T-cell (primary cell): ENCODE measurements at places on chromosomes 5 and 9.

DNA sequence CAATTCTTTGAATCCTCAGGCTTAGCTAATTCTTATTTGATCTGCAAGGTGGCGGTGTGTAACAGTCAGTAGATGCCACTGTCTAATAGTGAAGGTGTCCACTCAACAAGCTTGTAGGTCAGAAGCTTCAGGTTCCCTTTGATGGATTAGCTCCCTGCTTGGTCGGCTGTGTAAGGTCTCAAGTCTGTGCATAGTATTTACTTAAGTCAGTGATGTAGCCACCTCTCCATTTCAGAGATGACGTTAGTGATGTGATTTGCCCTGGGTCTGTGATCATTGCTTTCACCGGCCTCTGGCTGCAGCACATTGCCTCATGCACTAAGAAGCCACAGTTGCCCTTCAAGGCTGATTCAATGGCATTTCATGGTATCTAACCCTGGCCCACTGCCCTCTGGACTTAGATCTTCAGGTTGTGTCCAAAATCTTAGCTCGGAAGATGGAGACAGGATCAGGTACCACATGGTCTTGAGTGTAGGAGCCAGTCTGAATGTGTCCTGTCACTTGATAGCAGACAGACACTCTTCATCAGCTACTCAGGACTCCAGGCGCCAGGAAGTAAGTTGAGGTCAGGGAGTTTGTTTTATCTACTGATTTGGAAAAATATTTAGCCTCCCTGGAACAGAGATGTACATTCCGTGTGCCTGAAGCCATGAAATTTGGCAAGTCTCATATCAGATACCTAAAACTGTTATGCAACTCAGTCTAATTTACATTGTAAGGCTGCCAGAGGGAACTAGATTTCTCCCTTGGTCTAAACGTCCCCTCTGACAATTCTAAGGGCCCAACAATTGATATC is 42.9 kb downstream of the SUB1 start:
- peaks cover 2% of the 10 kb centered on the region for H3K27me3 ChIP-seq
- H3K4me1 ChIP-seq, result no peaks in the 10 kb centered on the region
- H3K27ac ChIP-seq, result no peak overlapping the region
- DNase-seq, result no peak
- no peak overlapping the region for H3K4me3 ChIP-seq

DNA sequence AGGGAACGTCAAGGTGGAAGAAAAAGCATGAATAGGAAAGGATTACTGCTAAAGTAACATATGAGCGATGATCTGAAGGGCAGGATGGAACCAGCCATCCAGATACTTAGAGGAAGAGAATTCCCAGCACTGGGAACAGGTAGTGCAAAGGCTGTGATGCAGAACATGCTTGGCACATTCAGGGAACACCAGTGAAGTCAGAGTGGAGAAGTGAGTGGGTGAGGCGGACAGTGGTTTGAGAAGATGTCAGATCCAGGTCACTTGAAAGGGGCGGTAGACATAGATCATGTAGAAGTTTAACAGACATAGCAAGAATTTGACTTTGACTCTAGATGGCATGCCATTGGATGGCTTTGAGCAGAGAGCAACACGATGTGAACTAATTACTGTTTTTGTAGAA is 374.2 kb downstream of the PDE4D start:
- H3K4me1 ChIP-seq, result no peaks in the 10 kb centered on the region
- no peak overlapping the region for H3K4me3 ChIP-seq
- no peaks in the 10 kb centered on the region for H3K27me3 ChIP-seq
- H3K27ac ChIP-seq, result no peak overlapping the region

- no peaks in the 10 kb centered on the region for H3K27me3 ChIP-seq
- DNase-seq, result no peak
- H3K4me1 ChIP-seq, result peaks cover 20% of the 10 kb centered on the region
- H3K27ac ChIP-seq, result peak overlapping the region; percentile 69
- no peak overlapping the region for H3K4me3 ChIP-seq
Measured at GRCh38 chr5:80656425-80656824, 1.6 kb upstream of the DHFR start.

- no peak overlapping the region for H3K4me3 ChIP-seq
- H3K27ac ChIP-seq, result no peak overlapping the region
- no peaks in the 10 kb centered on the region for H3K27me3 ChIP-seq
Measured at GRCh38 chr5:85388770-85389169, 1004.1 kb upstream of the EDIL3 start.

DNA sequence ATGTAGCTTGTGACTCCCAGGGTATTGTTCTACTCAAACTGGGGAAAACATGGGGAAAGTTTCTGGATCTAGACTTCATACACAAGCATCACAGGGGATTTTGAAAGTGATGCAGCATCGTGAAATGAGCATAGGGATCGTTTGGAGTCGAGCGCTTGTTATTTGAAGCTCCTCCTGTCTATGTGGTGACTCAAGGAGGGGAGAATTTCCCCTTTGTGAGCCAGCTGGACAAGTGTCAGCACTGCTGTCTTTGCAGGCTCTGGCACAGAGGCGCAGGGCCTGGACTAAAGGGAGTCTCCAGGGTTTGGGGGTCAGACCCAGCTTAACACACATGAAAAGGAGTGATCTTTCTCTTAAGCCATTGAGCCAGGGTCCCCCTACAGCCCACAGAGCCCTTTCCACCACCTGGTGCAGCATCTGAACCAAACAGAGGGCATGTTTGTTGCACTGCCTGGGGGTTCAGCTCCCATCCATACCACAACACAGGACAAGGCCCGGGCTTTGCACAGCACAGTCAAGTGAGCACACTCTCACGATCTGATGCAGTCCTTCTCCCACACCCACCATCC is 51.0 kb downstream of the IRF1 start:
- DNase-seq, result no peak
- peaks cover 34% of the 10 kb centered on the region for H3K4me1 ChIP-seq
- no peaks in the 10 kb centered on the region for H3K36me3 ChIP-seq
- no peaks in the 10 kb centered on the region for H3K27me3 ChIP-seq
- H3K4me3 ChIP-seq, result no peak overlapping the region

DNA sequence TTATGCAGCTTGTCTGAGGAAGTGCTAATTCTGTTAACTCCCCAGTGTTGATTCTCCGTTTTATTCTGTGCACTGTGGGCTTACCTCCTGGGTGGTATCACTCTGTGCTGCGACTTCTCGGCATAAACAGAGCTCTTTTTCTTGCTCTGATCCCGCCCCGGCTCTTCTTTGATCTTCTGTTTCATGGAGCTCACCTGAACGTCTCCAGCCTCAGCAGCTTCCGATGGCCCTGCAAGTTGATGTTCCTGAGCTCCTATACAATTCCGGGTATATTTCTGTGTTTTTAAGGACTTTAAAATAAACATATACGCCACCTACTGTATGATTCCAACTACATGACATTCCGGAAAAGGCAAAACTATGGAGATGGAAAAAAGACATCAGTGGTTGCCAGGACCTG is 110.8 kb downstream of the TENT4A start:
- peaks cover 4% of the 10 kb centered on the region for H3K4me1 ChIP-seq
- H3K27me3 ChIP-seq, result no peaks in the 10 kb centered on the region
- H3K36me3 ChIP-seq, result no peaks in the 10 kb centered on the region
- H3K4me3 ChIP-seq, result no peak overlapping the region
- H3K27ac ChIP-seq, result no peak overlapping the region

- no peak for DNase-seq
- H3K36me3 ChIP-seq, result no peaks in the 10 kb centered on the region
- peak overlapping the region; percentile 78 for H3K4me3 ChIP-seq
- H3K27me3 ChIP-seq, result no peaks in the 10 kb centered on the region
- peaks cover 79% of the 10 kb centered on the region for H3K4me1 ChIP-seq
Measured at GRCh38 chr5:176542596-176543427, 5.6 kb upstream of the RNF44 start.

DNA sequence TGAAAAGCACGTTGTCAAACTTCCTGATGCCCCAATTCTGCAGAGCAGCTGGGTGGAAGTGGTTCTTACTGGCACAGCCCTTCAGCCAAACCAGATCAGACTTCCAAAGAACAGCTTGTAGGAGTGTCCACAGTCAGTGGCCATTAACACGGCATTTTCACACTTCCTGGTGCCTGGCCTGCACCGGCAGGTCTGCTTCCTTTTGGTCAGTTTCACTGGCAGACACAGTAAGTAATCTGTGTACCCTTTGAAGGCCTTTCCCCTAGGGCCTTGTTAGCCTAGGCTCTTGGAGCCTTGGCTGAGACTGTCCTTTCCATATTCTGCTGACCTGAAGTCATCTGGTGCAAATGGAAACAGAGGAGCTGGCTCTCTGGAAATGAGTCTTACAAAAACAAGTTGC is 297.5 kb upstream of the TNC start:
- no peaks in the 10 kb centered on the region for H3K36me3 ChIP-seq
- peaks cover 7% of the 10 kb centered on the region for H3K27me3 ChIP-seq
- H3K27ac ChIP-seq, result no peak overlapping the region
- no peak for DNase-seq
